CD8-positive, alpha-beta memory T cell (primary cell): ENCODE measurements at places on chromosomes 16 and 17.

DNA sequence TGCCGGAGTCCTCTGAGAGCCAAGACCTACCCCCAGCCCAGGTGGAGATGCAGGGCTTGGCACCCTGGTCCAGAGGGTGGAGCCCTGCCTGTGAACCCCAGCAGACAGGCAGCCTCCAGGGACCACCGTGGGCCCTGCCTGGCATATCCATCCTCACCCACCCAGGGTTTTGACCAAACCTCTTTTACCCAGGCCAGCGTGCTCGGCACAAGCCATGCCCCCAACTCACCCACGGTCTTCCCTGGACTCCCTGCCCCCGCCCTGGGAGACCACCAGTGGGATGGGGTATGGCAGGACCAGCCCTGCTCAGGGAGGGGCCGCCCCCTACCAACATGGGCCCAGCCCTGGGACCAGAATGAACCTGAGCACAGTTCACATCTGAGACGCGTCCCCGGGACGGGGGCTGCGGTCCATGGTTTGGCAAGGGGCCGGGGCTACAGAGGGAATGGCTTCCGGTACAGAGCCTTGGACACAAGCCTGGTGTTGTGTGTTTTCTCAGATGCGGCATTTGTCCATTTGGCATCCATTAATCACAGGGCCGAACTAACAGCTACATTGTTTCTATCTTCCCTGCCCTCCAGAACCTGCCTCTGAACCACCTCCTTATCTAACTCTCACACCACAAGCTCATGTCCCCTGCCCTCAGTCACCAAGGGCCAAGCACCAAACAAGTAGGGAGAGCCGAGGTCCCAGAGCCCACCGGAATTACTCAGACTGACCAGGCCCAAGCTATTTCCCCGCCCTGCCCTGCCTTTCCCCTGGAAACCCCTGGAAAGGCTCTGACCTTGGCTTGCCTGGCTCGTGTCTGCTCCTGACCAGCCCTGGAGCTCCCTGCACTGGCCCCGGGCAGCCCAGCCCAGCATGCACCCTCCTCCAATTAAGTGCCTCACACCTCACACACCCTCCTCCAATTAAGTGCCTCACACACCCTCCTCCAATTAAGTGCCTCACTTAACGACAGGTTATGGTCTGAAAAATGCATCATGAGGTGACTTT, 14.1 kb downstream of the HS3ST6 start:
- peaks cover 6% of the 10 kb centered on the region for H3K27me3 ChIP-seq
- no peak for DNase-seq
- H3K36me3 ChIP-seq: no peaks in the 10 kb centered on the region
- no peaks in the 10 kb centered on the region for H3K4me1 ChIP-seq
- H3K4me3 ChIP-seq: no peak overlapping the region

GRCh38 chr17:48644910-48645557, 18.9 kb upstream of the HOXB9 start:
- peaks cover 15% of the 10 kb centered on the region for H3K4me1 ChIP-seq
- no peak for DNase-seq
- no peak overlapping the region for H3K27ac ChIP-seq
- H3K27me3 ChIP-seq: peaks cover 30% of the 10 kb centered on the region
- no peak overlapping the region for H3K4me3 ChIP-seq

GRCh38 chr17:31657876-31658275, 201.2 kb downstream of the COPRS start:
- H3K27ac ChIP-seq: no peak overlapping the region
- no peaks in the 10 kb centered on the region for H3K4me1 ChIP-seq
- H3K4me3 ChIP-seq: no peak overlapping the region
- H3K27me3 ChIP-seq: no peaks in the 10 kb centered on the region
- DNase-seq: no peak
- H3K36me3 ChIP-seq: no peaks in the 10 kb centered on the region

DNA sequence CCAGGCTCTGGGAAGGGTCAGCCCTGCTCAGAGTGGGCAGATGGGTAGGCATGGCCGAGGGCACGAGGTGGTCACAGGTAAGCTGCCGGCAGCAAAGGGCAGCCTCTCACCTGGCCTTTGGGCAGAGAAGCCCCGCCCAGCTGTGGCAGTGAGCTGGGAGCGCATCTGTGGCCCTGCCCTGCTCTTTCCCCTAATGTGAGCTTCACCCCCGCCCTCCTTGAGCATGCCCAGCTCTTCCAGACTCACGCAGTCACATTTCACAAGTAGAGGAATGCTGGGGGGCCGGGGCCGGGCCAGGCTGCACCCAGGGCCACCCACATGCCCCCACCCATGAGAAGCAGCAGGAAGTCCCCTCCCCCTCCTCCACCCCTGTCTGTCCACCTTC, 40.7 kb upstream of the SLC38A10 start:
- no peak overlapping the region for H3K27ac ChIP-seq
- H3K4me1 ChIP-seq: no peaks in the 10 kb centered on the region
- H3K27me3 ChIP-seq: peaks cover 21% of the 10 kb centered on the region
- no peak overlapping the region for H3K4me3 ChIP-seq
- no peak for DNase-seq

DNA sequence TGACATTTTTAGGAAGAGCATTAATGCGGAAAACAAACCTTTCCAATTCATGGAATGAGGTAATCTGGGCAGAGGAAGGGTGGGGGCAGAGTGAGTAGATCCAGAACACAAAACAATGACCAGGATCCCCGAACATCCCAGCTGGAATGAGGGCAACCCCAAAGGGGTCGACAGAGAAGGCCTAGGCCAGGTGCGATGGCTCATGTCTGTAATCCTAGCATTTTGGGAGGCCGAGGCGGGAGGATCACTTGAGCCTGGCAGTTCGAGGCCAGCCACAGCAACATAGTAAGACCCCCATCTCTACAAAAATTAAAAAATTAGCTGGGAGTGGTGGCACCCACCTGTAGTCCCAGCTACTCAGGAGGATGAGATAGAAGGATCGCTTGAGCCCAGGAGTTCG, 64.7 kb downstream of the ZFHX3 start:
- no peak overlapping the region for H3K4me3 ChIP-seq
- no peak overlapping the region for H3K27ac ChIP-seq
- no peaks in the 10 kb centered on the region for H3K36me3 ChIP-seq
- no peak for DNase-seq
- no peaks in the 10 kb centered on the region for H3K4me1 ChIP-seq

DNA sequence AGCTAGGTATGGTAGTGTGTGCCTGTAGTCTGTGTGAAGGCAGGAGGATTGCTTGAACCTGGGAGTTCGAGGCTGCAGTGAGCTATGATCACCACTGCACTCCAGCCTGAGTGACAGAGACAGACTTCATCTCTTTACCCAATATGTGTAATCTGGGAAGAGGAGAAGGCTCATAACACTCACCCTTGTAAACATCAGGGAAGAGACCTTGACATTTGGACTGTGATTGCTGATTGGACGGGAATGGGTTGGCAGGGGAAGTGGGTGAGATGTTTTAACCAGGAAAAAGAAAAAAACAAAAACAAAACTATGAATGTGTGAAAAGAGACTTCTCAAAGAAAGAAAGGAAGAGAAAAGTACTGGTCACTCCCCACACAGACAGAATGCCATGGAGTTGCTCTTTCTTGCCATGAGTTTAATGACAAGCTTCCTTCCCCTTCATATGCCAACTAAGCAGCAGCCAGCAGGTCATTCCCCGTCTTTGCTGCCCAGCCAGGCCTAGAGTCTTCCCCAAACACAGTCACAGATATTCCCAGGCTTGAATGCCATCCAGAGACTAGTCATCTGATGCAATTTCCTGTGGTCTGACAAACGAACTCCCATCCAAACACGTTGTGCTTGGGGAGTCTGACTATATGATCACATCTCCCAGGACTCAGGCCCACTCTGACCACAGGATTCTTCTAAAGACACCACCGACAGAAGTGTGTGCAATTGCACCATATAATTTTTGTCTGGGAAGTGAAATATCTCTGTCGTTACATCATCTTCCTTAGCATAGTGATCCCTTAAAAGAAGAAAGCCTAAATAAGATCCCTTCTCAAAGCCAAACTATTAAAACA, 3.6 kb upstream of the XAF1 start:
- no peak for DNase-seq
- H3K36me3 ChIP-seq: no peaks in the 10 kb centered on the region
- no peaks in the 10 kb centered on the region for H3K27me3 ChIP-seq
- H3K27ac ChIP-seq: no peak overlapping the region
- no peak overlapping the region for H3K4me3 ChIP-seq
- H3K4me1 ChIP-seq: peaks cover 26% of the 10 kb centered on the region

- no peak for DNase-seq
- H3K27me3 ChIP-seq: no peaks in the 10 kb centered on the region
- no peak overlapping the region for H3K27ac ChIP-seq
- H3K4me1 ChIP-seq: no peaks in the 10 kb centered on the region
- no peak overlapping the region for H3K4me3 ChIP-seq
These were observed 20.2 kb upstream of the MAPT start for GRCh38 chr17:45874151-45874550.

- no peak overlapping the region for H3K4me3 ChIP-seq
- no peaks in the 10 kb centered on the region for H3K36me3 ChIP-seq
- no peak overlapping the region for H3K27ac ChIP-seq
- DNase-seq: no peak
These were observed 6.9 kb upstream of the GSE1 start for GRCh38 chr16:85605912-85606841.

GRCh38 chr17:34582185-34582900, 3.0 kb downstream of the TMEM132E start:
- peaks cover 36% of the 10 kb centered on the region for H3K27me3 ChIP-seq
- no peak overlapping the region for H3K4me3 ChIP-seq
- no peaks in the 10 kb centered on the region for H3K36me3 ChIP-seq
- no peak overlapping the region for H3K27ac ChIP-seq
- no peak for DNase-seq
